ENCODE measurements at places on chromosomes 1 and 21.

DNA sequence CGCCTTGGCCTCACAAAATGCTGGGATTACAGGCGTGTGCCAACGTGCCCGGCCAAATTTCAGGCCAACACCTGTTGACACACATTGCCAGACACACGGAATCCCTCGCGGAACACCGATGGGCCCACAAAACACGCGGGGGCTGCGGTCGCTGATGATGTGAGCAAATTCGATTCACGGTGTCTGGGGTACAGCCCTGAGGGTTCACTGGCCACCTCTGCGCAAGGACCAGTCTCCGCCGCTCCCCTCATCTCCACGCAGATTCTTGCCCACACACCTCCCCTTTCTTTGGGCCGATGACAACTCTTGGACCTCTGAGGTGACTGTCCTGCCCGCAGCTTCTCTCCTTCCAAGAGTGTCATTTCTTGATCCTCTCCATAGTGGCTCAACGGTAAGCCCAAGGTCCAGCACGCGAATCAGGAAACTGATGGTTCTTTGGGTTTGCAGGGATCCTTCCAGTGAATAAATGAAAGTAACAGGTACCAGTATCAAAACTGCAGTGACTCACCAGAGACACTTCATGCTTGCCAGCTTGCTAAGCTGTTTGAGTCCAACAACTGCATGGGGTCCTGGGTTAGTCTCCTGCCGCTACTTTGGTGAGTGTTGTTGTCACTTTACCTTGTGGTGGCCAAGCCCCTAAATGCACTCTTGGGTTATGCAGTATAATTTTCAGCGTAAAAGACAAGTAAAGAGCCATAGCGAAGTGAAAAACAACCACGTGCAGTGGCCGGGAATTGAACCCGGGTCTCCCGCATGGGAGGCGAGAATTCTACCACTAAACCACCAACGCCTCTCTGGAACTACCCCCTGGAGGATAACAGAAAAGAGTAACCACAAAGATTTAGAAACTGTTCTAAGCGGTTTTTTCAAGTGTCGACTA lies 11.0 kb upstream of the RNU1-3 start:
- no peak for DNase-seq

GRCh38 chr1:11339346-11340232 lies 66.6 kb downstream of the UBIAD1 start:
- DNase-seq = no peak

DNA sequence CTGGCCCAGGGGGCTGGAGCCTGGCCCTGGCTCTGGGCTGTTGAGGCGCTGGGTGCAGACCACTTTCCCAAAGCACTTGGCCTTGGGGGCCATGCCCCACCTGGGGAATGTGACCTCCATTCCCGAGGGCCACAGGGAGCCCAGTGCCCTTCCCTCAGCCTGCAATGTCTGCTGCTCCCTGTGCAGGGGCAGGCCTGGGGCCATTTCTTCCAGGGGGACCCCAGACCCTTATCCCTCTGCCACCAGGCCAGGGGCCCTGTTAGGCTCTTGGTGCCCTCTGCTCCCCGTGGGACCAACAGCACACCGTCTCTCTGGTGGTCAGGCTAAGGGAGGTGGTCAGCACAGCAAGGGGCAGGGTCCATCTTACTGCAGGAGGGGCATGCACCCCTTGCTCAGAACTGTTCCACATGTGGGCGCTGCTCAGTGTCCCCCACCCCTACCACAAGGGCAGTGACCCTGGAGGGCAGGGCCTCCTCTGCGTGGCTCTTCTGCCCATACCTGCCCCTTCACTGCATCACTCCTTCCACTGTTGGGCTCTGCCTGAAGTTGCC lies 1.1 kb upstream of the TMEM52 start:
- DNase-seq = no peak

DNA sequence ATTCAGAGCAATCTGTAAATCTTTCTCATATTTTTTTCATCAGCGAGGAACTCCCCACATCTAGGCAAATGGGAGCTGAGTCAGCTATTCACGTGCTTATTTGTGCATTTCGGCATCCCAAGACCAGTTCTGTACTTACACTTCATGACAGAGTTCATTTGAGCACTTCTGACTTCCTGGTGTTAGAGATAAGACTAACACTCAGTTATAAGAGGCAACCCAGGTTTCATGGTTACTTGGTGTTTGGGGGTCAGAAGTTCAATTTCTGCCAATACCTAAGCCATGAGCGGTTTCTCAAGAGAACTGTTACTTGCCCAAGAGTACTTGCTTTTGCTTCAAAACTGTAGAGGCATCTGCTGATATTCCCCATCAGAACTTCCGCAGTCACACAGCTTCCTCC lies 24.1 kb upstream of the DESI2 start:
- no peak for DNase-seq

DNA sequence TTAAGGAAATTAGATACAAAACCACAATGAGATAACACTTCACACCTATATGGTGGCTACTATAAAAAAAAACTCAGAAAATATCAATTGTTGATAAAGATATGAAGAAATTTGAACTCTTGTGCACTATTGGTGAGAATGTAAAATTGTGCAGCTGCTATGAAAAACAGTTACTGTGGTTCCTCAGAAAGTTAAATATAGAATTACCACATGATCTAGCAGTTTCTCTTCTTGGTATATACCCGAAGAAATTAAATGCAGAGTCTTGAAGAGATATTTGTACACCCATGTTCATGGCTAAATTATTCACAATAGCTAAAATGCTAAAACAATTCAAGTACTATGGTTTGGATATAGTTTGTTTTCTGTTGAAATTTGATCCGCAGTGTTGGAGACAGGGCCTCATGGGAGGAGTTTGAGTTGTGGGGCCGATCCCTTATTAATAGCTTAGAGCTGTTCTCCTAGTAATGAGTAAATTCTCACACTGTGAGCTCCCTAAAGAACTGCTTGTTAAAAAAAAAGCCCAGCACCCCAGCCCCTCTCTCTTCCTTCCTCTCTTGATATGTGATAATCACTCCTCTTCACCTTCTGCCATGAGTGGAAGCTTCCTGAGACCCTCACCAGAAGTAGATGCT lies 1412.1 kb downstream of the PLA2G4A start:
- no peak for DNase-seq

GRCh38 chr1:152486400-152487006 lies 24.1 kb upstream of the LCE5A start:
- DNase-seq = no peak

GRCh38 chr1:41955461-41956159 lies 36.9 kb upstream of the HIVEP3 start:
- no peak for DNase-seq

DNA sequence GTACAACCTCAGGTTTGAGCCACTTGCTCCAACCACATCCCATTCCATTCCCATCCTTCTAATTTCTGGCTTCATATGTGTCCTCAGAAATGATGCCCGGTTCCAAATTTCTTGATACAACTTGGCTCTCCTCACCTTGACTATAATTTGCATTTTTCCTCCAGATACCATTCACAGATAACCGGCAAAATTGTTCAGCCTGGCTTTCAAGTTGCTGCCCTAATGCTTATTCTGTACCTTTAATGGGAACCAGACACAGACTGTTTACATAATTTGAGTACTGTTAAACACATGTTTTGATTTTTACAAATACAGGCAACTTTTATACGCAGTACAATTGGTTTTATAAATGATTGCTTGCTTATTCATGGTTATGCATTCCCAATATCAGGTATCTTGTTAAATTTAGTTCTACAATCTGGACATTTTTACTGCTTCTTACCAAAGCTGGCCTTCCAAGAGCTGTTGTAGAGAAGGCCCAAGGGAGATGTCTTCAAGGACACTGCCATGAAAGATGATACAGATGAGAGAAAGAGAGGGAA lies 649.5 kb upstream of the CAMK1G start:
- no peak for DNase-seq

GRCh38 chr1:159953536-159954515 lies at the start of gene SLAMF9:
Gene SLAMF9, minus strand, starts transcription at chr1:159954237. Its CDS starts 100 bp downstream, at chr1:159954137.
- DNase-seq = no peak

DNA sequence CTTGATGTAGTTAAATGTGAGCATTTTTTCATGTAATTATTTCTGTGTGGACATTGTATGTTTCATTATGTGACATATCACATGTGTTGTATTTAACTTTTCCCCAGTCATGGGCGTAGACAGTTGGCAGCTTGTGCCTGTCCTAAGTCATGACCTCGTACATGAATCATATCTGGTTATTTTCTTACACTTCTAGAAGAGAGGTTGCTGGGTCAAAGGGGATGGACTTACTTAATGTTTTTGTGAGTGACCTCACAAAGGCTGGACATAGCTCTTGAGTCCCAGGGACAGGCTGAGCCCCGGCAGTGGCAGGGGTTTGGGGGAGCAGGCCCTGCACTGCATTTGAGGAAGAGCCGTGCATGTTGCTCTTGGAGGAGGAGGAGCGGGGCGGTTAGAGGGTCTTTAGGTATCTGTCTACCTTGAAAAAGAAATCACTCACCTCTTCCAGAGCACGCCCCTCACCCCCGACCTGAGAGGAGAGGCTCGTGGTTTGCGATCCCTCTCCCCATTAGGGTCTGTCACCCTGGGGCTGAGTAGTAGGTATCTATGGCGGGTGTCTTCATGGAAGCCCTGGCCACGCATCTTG lies 16.4 kb downstream of the IFNGR2 start:
- DNase-seq = no peak

- no peak for DNase-seq
Observed at GRCh38 chr1:156225677-156226014, 12.8 kb downstream of the PMF1 start.

DNA sequence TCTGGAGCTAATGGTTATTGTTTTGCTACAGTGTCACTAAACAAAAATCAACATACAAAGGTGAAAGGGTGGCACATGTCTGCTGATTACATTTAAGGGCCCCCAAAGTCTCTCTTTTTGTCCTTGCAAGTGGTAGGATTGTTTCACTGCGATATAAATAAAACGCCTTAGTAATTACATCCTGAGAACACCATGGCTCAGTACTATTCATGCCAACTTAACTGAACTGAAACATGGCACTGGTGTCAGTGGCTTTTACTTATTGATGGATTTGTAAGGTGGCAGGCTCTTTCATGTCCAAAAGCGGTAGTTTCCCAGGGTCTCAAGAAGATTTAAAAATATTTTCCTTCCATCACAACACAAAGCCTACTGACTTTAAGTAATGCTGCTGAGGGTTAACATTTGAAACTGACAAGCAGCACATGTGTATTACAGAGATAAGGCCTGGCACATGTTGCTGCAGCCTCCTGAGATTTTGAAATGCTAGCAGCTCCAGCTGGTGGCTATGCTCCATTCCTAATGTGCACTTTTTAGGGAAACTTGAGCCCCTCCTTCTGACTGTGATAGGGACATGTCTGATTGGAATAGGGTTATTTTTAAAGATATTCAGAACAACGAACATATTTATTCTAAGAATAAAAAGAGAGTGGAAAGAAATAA lies 86.8 kb downstream of the ATP1B1 start:
- DNase-seq = no peak

- DNase-seq = no peak
Observed at GRCh38 chr21:36232641-36233040, 76.0 kb downstream of the DOP1B start.

DNA sequence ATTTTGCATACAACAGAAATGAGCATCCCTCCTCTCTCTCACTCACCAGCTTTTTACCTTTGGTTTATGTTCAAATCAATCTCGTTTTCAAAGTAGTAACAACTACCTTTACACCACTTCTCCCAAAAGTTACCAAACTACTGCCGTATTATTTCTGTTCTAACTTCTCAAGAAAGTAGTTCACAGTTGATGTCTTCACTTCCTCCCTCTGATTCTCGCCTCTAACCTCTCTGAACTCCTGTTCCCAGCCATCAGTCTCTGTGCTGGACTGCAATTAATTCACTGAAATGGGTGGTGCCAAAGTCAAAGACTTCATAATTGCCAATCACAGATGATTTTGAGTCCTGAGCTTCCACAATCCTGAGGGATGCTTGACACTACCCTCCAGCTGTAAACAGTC lies 54.0 kb downstream of the ZNF281 start:
- no peak for DNase-seq

DNA sequence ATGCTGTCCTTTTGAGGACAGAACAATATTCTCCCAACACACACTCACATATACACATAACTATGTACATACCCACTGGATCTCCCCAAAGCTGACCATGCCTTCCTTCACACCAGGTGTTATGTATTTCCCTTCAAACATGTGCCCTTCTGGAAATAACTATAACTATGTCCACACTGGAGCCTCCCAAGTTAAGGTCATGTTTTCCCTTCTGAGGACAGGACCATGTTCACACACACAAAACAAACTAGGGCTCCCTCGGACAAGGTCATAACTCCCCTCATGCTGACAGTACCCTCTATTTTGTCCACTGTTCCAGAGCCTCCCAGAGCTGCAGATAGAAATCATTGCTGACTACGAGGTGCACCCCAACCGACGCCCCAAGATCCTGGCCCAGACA lies 7.8 kb downstream of the MMACHC start:
- no peak for DNase-seq

DNA sequence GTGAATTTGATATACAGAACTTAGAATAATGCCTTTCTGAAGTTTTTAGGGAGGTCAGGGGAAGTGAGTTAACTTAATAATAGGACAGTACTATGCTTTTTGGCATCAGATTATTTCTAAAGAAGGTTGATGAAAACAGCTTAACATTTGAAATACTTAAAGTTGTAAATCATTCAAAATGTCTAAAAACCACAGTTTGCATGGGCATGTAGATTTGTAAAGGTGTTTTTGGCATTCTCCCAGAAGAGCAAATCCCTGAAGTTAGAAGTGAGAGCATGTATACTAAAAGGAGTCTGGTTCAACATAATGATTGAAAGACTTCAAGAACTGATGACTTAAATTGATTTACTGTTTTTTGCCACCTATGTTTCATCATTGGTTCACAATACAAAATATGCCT lies 6.7 kb downstream of the DR1 start:
- DNase-seq = no peak

- DNase-seq = no peak
Observed at GRCh38 chr1:5597991-5598823, 394.0 kb downstream of the NPHP4 start.
